ENCODE measurements at places on chromosomes 1 and 21.
A peak's percentile ranks its signal among the peaks of the same experiment; 100 is the strongest.

DNA sequence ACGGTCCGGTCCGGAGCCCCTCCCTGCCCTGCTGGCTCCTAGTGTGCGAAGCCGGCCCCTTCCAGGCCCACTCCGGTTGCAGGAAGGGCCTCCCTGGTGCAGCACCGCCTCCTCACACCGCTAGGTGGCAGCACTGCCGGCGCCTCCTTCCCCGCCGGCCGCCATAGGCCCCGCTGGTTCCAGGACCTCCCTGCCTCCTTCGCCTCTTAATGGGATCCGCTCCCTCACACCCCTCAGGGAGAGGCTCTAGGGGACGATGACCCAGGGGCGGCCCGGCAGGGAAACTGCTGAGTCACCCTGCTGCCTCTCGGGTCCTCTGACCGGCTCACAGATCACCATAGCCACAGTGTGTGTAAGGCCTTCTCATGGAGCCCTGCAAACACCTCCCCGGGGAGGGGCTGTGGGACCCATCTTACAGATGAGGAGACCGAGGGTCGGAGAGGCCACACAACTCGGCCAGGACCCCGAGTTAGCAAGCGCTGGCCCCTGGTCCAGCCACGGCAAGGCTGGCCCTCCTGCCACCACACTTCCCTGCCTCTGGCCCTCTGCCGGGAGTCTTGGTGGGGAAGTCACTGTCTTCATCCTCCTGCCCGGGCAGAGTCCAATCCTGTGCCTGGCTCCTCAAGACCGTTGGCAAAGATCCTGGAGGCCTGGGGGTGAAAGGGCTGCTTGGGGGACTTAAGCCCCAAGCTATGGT, 1.6 kb upstream of the AJAP1 start:
- DNase-seq: peak; percentile 100

DNA sequence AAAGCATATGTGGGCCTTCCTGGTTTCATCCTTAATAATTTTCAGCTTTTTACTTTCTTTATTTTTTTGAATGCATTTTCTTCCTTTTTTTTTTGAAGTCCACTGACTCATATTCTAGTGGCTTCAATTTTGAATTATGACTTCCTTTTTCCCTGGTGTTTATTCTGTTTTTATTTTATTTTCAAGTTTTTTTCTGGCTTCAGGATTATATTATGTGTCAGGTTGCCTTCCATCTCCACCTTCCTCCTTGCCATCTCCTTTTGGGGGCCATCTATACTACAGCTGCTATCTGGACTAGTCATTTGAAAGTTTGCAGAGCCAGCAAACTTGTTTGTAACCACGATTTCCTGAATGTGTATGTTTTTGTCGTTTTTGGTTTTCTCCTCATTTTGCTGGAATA, 117.6 kb downstream of the LEPR start:
- no peak for DNase-seq

GRCh38 chr1:234216116-234216703, 157.0 kb upstream of the COA6 start:
- DNase-seq: no peak

GRCh38 chr1:24389231-24389678, 24.3 kb downstream of the STPG1 start:
- no peak for DNase-seq

DNA sequence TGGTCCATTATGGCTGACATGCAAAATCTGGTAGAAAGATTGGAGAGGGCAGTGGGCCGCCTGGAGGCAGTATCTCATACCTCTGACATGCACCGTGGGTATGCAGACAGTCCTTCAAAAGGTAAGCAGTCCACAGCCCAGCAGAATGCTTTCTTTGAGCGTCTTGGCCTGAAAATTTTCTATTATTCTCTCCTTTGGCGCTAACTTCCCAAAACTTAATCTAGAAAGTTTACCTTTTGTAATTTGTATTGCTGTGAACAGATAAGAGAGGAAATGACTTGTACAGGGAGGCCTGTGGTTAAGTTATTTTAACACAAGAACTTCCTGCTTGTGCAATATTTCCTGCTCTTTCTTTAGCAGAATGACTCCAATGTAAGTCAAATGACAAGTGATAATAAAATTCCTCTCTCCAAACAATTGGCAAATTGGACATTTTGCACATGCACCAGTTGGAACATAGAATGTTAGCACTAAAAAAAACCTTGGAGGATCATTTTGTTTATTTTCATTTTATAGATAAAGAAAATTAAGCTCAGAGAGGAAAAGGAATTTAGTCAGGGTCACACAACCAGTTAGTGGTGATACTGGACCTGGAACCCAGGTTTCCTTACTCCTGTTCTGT, 18.9 kb downstream of the CAP1 start:
- DNase-seq: no peak

GRCh38 chr1:241870336-241870735, 22.3 kb downstream of the EXO1 start:
- no peak for DNase-seq

Measured in osteoblast (primary cell).